ENCODE measurements at places on chromosomes 3 and 15.

DNA sequence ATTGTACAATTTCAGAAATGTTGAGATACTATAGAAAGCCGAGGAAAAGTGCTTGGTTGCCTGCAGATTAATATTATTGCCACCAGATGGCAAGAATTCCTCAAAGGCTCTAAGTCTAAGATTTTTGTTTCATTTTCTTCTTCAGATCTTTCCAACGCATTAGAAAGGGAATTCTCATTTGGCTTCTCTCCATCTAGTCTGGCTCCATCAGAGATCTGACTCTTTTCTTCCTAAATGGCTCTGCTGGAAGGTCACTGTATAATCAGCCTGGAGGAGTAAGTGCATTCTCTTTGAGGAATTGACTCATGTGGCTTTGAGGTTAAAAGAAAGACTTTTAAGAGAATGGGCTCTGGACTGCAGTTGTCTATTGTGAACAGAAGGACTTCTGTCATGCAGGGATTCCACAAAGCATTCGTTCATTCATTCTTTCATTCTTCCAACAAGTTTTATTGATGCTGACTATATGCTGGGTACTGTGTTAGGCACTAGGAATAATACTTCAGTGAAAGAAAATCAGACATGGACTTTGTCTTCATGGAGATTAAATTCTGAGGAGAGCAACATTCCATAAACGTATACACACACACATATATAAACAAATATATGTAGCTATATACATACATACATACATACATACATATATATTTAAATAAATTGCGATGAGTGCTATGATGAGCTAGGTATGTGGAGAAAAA lies 55.3 kb downstream of the SLC28A2 start:
- peak; percentile 7 for DNase-seq

- DNase-seq = no peak
Observed at GRCh38 chr15:39411102-39411989, 169.5 kb upstream of the THBS1 start.

DNA sequence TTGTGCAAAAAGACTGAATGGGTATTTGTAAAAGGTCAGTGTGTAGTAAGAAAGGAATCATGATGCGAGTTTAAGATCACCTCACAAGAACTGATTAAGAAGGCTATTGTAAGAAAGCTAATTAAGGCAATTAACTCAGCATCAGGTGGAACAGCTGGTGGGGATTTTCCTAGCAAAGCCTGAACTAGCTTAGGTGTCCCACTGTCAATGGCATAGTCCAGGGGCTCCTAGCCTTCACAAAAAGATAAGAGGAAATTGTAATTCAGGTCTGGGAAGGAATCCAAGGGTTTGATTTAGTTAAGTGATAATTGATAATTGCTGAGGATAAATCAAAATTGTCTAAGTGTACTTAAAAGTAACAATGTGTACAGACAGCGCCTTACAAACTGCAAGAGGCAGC lies 901.6 kb downstream of the TUSC7 start:
- DNase-seq = no peak

DNA sequence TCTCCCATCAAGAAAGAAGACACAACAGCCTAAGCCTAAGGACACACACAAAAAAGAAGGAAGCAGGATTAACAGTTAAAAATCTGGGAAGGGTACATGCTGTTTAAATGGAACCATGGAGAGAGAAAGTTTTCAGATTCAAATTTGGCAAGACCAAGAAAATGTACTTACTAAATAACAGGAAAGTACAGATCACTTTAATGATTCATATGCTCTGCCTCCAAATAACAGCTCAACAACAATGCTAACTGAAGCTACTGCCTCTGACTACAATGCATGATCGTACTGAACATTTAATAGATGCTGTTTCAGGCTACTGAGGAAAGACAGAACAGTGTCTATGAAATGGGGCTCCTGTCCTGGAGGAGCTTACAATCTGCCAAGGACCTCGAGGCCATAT lies 8.4 kb upstream of the NMB start:
- no peak for DNase-seq

DNA sequence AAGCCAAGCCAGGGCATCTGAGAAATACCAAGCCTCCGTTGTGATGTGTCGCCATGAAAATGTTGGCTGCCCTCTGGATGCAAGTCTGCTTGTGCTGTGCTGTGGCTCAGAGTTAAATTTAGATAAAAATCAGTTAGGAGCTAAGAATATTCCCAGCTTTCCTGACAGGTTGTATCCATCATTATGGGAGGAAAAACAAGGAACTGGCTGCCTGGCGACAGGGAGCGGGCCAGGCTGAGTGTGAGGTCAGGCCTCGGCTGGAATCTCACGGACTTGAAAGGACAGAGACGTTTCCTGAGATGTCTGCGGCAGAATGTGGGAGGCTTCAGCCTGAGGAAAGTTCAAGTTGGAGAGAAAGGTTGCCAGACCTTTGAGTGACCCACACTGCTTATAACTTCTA lies 213.8 kb downstream of the THSD4 start:
- no peak for DNase-seq

GRCh38 chr3:190617185-190617584 lies 103.3 kb downstream of the IL1RAP start:
- DNase-seq = peak; percentile 35

GRCh38 chr15:40594429-40594836 lies 384 bp downstream of the KNL1 start:
- DNase-seq = no peak
